Colonic mucosa (tissue), 4 donors: ENCODE measurements at places on chromosomes 12 and 14.

DNA sequence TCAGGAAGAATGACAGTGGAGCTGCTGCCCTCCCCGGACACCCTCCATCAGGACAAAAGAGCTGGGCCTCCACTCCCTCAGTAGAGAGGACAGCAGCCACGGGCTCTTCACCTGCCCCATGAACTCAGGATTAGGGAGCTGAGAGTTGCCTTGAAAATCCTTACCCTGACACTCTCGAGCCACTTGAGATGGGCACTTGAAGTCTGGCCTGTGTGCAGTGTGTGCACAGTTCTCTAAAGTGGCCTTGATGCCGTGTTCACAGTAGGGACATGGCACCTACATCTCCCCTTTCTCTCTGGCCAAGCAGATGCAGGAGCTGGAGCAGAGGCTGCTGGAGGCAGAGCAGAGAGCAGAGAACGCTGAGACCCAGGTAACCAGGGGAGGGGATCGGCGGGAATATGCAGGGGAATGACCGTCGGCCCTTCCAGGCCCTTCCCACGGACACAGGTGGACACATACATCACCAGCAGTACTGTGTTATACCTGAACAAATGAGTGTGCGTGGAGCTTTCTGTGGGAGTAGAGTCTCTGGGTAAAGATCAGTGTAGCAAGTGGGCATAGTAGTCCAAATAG lies 22.5 kb downstream of the PLEKHH1 start:
- H3K36me3 ChIP-seq: peaks cover 4% of the 10 kb centered on the region
- no peaks in the 10 kb centered on the region for H3K4me1 ChIP-seq
- no peak overlapping the region for H3K4me3 ChIP-seq
- no peak overlapping the region for H3K27ac ChIP-seq

- H3K4me3 ChIP-seq: no peak overlapping the region
- no peak for DNase-seq
- H3K27me3 ChIP-seq: no peaks in the 10 kb centered on the region
- no peak overlapping the region for H3K27ac ChIP-seq
- H3K36me3 ChIP-seq: no peaks in the 10 kb centered on the region
These were observed 216.8 kb downstream of the PPFIA2 start for GRCh38 chr12:81542065-81543010.

DNA sequence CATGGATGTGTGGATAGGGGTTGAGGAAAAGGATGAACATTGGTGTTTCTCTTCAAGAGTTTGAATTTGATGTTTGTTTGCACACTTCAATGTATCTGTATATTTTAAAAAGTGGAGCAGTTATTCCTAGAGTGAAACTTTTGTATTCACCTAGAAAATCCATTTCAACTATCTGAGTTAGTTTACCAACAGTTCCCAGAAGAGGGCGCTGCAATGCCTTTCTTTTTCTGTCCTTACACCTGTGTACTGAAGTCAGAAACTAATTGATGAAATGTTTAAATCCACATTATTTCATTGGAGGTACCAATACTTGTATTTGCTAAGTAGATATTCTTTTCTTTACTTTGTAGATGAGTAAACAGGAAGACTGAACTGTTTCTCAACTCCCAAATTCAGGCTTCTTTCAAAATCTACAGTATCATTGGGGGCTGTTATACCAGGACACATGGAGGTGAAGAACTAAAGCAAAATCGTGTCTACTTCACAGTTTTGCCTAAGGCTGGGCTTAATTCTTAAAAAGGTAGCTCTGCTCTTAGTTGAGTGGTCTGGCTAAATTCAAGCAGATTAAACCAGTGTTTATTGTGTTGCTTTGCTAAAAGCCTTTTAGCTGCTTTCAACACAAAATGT lies 26.6 kb upstream of the KLRB1 start:
- no peaks in the 10 kb centered on the region for H3K36me3 ChIP-seq
- no peak overlapping the region for H3K27ac ChIP-seq
- no peaks in the 10 kb centered on the region for H3K4me1 ChIP-seq
- peak; percentile 75 for DNase-seq

GRCh38 chr14:96808619-96809406 lies 11.6 kb downstream of the VRK1 start:
- H3K27ac ChIP-seq: no peak overlapping the region
- no peaks in the 10 kb centered on the region for H3K27me3 ChIP-seq
- no peaks in the 10 kb centered on the region for H3K4me1 ChIP-seq
- no peak for DNase-seq
- H3K36me3 ChIP-seq: no peaks in the 10 kb centered on the region
- H3K4me3 ChIP-seq: no peak overlapping the region

- no peak overlapping the region for H3K27ac ChIP-seq
- no peaks in the 10 kb centered on the region for H3K36me3 ChIP-seq
- H3K4me1 ChIP-seq: peaks cover 14% of the 10 kb centered on the region
- H3K27me3 ChIP-seq: no peaks in the 10 kb centered on the region
- H3K4me3 ChIP-seq: no peak overlapping the region
These were observed 60.7 kb downstream of the PLEKHG3 start for GRCh38 chr14:64764641-64765520.

GRCh38 chr14:75831952-75832351 lies 149.8 kb downstream of the TGFB3 start:
- no peaks in the 10 kb centered on the region for H3K27me3 ChIP-seq
- peak; percentile 58 for DNase-seq
- no peaks in the 10 kb centered on the region for H3K4me1 ChIP-seq
- H3K36me3 ChIP-seq: no peaks in the 10 kb centered on the region
- no peak overlapping the region for H3K4me3 ChIP-seq

- no peaks in the 10 kb centered on the region for H3K4me1 ChIP-seq
- no peak overlapping the region for H3K4me3 ChIP-seq
- H3K27me3 ChIP-seq: no peaks in the 10 kb centered on the region
- no peak overlapping the region for H3K27ac ChIP-seq
These were observed 1755.7 kb upstream of the SEL1L start for GRCh38 chr14:83289390-83289789.

DNA sequence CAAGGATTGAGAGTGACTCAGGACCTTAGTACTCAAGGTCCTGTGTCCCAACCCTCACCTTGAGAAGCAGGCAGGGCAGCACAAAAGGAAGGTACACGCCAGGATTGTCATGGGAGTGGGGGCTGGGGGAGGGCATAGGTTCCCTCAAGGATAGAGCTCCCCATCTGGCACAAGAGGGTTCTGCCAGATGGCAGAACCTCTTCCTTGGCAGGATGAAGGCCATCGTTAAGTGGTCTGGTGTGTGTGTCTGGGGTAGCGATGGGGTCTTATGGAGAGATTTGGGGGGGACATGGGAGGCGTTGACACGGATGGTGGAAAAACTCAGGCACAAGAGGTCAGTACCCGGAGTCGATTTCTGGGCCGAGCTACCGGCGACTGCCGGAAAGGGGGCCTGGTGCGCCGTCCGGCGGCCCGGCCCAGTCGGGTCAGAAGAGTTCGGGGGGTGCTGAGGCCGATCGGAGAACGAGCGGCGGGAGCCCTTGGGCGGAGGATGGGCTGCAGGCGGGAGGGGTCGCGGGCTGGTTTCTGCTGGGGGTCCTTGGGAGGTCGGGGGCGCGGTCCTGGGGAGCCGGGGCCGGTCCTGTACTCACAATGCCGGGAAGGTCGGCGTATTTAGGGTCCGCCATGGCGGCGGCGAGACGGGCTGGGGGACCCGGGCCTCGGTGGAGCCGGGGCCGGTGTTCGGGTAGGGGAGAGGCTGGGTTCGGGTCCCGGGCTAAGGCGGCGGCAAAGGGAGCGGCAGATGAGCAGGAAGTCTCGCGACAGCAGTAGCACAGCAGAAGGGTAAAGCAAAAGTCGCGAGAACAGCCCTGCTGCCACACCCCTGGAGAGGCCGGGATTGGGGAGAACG lies at the start of gene DCTN2:
Gene DCTN2 (minus strand): TSS at position 755 of the 850 bp plus-strand sequence. CDS start 129 bp downstream, at position 626.
- H3K4me3 ChIP-seq: peak within 1 kb of the TSS; percentile 79
- H3K4me1 ChIP-seq: peaks cover 8% of the 10 kb centered on the region
- H3K27ac ChIP-seq: peak within 1 kb of the TSS; percentile 71
- peak; percentile 98 for DNase-seq
- H3K27me3 ChIP-seq: peaks cover 5% of the 10 kb centered on the region
- H3K36me3 ChIP-seq: no peaks in the 10 kb centered on the region

DNA sequence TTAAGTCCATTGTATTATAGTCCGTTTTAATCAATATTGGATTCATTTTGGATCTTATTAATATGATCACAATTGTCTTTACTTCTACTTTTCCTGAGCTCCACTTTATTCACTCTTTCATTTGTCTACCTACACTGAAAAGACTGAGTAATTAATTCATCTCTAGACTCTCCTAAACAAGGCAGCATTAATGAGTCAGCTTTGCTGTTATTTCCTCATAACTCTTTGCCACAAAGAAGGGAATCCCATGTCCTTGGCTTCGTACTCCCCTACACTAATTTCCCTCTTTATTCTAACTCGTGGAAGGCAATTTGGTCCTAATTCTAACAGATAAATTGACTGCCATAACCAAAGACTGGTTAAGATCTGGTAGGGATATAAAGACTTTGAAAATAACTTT lies 91.9 kb downstream of the ARMH4 start:
- no peaks in the 10 kb centered on the region for H3K27me3 ChIP-seq
- H3K4me3 ChIP-seq: no peak overlapping the region
- no peaks in the 10 kb centered on the region for H3K4me1 ChIP-seq
- no peaks in the 10 kb centered on the region for H3K36me3 ChIP-seq
- H3K27ac ChIP-seq: no peak overlapping the region

GRCh38 chr12:115305867-115306266 lies 621.9 kb upstream of the TBX3 start:
- H3K4me1 ChIP-seq: no peaks in the 10 kb centered on the region
- H3K27ac ChIP-seq: no peak overlapping the region
- H3K36me3 ChIP-seq: no peaks in the 10 kb centered on the region

DNA sequence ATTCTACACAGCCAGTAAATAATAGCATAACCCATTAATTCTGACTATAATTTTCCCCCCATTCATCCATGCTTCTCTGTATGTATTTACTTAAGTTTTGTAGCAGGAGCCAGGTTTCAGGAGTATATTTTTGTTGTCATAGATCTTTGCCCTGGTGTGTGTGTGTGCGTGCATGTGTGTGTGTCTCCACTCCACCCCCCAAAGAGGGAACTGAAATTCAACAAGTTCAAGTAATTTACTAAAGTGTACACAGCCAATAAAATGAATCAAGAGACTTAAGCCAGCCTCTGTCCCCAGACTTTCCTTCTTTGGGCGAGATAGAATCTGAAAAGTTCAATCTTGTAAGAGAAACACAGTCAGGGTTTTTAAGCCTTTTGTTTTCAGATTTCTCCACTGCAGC lies 792.0 kb downstream of the MED13L start:
- H3K4me3 ChIP-seq: no peak overlapping the region
- no peaks in the 10 kb centered on the region for H3K27me3 ChIP-seq
- H3K27ac ChIP-seq: no peak overlapping the region
- H3K4me1 ChIP-seq: no peaks in the 10 kb centered on the region

GRCh38 chr12:85016413-85016812 lies 19.7 kb downstream of the TSPAN19 start:
- no peaks in the 10 kb centered on the region for H3K4me1 ChIP-seq
- H3K4me3 ChIP-seq: no peak overlapping the region
- no peak overlapping the region for H3K27ac ChIP-seq
- H3K36me3 ChIP-seq: no peaks in the 10 kb centered on the region
- no peak for DNase-seq
- no peaks in the 10 kb centered on the region for H3K27me3 ChIP-seq

DNA sequence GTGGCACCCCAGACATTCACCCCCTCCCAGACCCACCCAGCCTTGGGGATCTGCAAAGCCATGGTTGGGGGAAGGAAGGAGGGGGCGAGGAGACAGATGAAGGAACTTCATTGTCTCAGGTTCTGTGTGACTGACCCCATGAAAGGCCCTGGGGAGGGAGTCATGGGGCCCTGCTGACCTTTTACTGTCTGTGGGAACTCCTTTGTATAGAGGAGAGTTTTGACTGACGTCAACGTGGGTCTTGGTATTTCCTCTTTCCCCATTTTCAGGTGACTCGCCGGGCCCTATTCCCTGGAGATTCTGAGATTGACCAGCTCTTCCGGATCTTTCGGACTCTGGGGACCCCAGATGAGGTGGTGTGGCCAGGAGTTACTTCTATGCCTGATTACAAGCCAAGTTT lies 3.1 kb upstream of the RAB5B start:
- H3K27ac ChIP-seq: no peak overlapping the region
- no peaks in the 10 kb centered on the region for H3K27me3 ChIP-seq
- DNase-seq: no peak
- peaks cover 13% of the 10 kb centered on the region for H3K4me1 ChIP-seq

- H3K4me3 ChIP-seq: no peak overlapping the region
- H3K27me3 ChIP-seq: no peaks in the 10 kb centered on the region
- no peak for DNase-seq
- no peaks in the 10 kb centered on the region for H3K36me3 ChIP-seq
- no peak overlapping the region for H3K27ac ChIP-seq
These were observed 19.7 kb downstream of the BTBD6 start for GRCh38 chr14:105267820-105268548.

DNA sequence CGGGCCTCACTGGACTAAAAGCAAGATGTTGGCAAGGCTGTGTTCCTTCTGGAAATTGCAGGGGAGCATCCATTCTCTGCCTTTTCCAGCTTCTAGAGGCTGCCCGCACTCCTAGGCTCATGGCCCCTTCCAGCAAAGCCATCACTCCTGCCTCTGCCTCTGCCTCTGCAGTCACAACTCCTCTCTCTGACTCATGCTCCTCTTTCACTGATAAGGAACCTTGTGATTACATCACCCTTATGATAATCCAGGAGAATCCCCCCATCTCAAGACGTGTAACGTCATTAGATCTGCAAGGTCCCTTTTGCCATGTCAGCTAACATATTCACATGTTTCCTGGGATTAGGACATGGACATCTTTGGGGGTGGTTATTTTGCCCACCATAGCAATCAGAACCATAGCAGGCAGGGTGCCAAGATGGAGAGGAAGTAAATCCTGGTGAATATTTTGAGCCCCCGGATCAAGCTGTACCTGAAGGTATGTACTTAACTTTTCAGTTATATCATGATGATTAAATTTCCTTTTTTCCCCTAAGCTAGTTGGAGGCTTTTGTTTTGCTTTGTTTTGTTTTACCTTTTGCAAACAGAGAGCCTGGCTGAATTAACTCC lies 123.6 kb downstream of the SCARB1 start:
- no peak overlapping the region for H3K27ac ChIP-seq
- no peaks in the 10 kb centered on the region for H3K27me3 ChIP-seq
- H3K4me1 ChIP-seq: no peaks in the 10 kb centered on the region
- no peak for DNase-seq
- no peak overlapping the region for H3K4me3 ChIP-seq

- no peak overlapping the region for H3K4me3 ChIP-seq
- no peak for DNase-seq
- H3K27me3 ChIP-seq: no peaks in the 10 kb centered on the region
- no peak overlapping the region for H3K27ac ChIP-seq
- peaks cover 3% of the 10 kb centered on the region for H3K36me3 ChIP-seq
These were observed 72.4 kb downstream of the NT5DC3 start for GRCh38 chr12:103768467-103769123.

DNA sequence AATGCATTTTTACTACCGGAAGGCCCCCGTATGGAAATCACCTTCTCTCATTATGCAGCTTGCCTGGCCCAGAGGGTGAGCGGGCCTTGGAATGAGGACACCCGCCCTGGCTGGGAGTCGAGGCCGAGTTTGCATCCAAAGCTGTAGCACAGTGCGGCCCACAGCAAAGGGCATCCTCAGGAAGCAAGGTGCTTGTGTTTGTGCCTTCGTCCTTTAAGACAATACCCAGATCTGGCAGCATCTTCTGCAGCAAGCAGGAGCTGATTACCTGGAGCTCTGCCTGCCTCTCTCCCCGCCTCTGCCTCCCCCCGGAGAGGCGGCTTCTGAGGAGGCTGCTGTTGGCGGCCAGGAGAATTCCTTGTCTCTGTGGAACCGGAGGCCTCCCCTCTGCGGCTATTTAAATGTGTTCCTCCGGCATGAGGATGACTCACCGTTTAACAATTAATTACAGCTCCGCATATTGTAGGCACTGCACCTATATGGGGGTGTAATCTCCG lies 145.3 kb downstream of the CACNA1C start:
- H3K4me3 ChIP-seq: no peak overlapping the region
- no peak overlapping the region for H3K27ac ChIP-seq
- H3K27me3 ChIP-seq: no peaks in the 10 kb centered on the region
- H3K36me3 ChIP-seq: no peaks in the 10 kb centered on the region
- no peaks in the 10 kb centered on the region for H3K4me1 ChIP-seq

GRCh38 chr14:91926131-91926890 lies 21.2 kb downstream of the FBLN5 start:
- no peak overlapping the region for H3K4me3 ChIP-seq
- no peaks in the 10 kb centered on the region for H3K36me3 ChIP-seq
- no peak overlapping the region for H3K27ac ChIP-seq
- no peaks in the 10 kb centered on the region for H3K4me1 ChIP-seq
